ENCODE measurements at places on chromosomes 13 and 19.

- DNase-seq: peak; percentile 11
Measured at GRCh38 chr13:28137596-28137995, 749 bp upstream of the PAN3 start.

DNA sequence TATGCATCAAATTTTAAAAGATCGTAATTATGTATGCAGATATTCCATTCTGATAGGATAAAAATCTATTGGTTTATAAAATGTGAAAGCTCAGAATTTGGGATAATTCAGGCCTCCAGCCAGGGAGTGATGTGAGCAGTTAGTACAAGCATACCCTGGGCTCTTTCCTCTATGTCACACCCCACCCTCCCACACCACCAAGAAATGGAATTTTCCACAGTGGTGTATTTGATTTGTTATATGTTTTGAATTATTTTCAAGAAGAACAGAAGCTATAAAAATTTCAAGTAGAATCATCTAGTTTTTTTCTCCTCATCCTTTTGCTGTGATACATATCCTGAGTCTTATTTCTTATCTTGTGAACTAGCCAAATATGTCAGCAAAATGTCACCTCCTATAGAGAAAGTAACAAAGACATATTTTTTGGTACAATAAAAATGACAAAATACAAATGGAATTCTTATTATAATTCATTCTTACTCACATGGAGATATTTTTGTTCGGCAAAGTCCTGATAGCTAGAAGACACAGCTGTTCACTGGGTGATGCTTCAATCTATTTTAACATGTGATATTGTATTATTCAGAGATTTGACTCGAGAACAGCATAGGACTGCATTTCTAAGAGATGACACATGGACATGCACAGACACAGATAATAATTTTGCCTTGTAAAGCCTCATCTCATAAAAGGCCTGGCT is 61.2 kb upstream of the FRY start:
- peak; percentile 82 for DNase-seq

DNA sequence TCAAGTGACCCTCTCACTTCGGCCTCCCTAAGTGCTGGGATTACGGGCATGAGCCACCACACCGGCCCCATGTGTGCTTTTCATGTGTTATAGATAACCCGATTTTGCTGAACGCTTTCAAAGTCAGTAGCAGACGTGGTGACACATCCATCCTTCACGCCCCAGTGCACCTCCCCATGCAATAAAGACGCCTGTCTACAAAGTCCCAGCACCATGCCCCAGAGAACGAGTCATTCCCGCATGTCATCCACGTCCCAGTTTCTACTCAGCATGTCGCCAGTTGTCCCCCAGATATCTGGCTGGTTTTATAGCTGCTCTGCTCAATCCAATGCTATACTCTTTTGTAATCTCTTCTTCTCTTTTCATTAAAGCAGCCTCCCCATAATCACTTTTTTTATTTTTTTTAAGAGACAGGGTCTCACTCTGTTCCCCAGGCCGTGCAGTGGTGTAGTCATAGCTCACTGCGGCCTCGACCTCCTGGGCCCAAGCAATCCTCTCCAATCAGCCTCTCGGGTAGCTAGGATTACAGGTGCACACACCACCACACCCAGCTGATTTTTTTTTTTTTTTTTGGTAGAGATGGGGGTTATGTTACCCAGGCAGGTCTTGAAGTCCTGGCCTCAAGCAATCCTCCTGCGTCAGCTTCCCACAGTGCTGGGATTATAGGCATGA is 42.5 kb downstream of the DNM2 start:
- DNase-seq: peak; percentile 61

GRCh38 chr13:76048675-76049375 is 412.7 kb downstream of the LMO7 start:
- no peak for DNase-seq

DNA sequence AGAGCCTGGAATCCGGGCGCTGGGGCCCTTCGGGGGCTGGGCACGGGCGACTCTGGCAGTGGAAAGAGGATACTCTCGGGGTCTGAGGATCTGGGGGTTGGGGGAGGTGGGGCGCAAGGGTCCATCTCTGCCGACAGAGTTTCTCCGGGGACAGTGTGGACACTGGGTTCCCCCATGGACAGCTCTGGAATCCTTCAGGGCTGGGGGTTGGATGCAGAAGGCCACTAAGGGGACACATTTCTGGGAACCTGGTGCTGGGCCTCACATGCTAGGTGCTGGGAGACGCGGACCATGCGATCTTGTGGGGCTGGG is 2.3 kb downstream of the TGFBR3L start:
- DNase-seq: no peak

DNA sequence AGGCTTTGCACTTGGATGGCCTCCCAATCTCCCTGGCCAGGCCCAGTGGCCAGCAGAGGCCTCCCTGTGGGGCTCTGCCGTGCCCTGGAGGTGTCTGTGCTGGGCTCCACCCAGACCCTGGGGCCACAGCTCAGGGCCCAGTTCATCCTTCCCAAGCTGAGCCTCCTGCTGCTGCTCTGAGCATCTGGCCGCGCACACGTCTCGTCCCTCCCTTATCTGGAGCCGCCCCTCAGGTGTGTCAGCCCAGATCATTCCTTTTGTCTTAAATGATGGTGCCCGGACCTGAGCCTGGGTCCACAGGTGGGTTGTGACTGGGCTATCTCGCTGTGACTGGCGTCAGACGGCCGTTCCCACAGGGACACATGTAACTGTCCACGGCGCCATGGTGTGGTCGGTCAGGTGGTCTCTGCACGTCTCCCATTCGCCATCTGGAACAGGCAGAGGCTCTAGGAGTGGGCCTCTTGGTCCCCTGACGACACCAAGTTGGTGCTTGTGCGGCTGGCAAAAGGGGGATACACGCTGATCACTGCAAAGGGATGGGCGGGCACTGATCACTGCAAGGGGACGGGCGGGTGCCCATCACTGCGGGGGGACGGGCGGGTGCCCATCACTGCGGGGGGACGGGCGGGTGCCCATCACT is 14.3 kb upstream of the ZNF554 start:
- no peak for DNase-seq
